CD4-positive, alpha-beta T cell treated with Interleukin-12 subunit alpha and Interleukin-12 subunit beta, for 1 hour (primary cell): ENCODE measurements at places on chromosomes 3 and 15.

GRCh38 chr15:95485367-95485766 is 845.1 kb upstream of the NR2F2 start:
- no peak for DNase-seq

DNA sequence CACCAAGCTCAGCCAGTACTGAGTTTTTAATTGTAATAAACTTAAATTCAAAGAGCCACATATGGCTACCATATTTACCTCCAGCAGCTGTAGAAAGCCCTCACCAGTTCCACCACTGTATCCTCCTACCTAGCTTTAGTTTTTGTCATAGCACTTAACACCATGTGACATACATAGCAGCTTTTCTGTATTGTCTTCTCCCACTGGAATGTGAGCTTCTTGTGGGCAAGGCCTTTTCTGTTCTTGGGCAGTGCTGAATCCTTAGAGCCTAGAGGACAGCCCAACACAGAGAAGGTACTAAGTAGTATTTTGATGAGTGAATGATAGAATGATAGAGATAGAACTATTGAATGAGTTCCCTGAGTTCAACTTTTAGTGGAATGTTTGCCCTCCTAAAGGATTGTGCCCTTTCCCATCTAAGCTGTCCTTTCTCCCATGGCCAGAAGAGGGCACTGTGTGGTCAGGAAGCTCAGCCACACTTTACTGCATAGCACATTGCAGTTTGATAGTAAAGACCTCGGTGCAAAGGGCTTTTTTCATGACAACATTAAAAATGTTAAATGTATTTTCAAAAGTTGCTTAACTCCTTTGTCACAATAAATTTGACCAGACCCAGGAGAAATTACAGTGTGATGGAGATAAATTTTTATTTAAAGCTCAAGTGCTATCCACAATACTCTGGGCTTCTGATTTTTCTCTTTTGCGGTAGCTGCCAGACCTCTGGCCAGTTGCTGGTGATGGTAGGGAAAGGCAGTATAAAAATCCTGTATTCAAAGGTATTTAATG is 115.8 kb downstream of the GHSR start:
- DNase-seq = peak; percentile 59

DNA sequence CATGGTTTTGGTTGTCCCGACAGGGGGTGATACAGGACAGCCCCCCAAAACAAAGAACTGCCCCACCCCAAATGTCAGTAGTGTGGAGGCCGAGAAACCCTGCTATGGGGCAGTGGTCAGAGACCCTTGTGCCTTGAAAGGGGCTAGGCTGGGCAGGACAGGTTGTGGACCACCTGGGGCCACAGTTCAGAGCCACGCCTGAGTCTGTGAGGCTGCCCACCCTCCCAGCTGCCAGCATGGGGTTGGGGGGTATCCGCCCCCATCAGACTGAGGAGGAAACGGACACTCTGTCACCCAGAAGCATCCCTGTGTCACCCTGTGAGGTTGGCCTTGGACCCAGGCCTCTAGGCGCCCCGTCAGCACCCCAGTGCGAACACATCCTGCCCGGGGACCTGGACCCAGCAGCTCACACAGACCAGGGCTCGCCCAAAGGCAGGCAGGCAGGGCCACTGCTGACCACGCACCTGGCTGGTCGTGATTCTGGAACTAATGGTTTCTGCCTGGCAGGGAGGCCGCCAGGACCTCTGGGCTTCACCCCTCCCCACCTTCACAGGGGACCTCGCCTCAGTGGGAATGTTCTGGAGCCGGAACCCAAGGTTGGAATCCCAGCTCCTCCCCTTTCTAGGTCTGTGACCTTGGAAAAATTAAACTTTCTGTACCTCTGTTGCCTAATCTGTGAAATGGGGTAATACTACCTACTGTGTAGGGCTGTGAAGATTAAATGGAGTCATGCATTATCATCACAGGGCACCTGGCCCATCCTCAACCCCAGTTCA is 1.4 kb downstream of the SLC41A3 start:
- no peak for DNase-seq

GRCh38 chr3:101851072-101851770 is 1.9 kb downstream of the NFKBIZ start:
- no peak for DNase-seq

- no peak for DNase-seq
Measured at GRCh38 chr3:133832802-133833144, 27.2 kb downstream of the SRPRB start.

DNA sequence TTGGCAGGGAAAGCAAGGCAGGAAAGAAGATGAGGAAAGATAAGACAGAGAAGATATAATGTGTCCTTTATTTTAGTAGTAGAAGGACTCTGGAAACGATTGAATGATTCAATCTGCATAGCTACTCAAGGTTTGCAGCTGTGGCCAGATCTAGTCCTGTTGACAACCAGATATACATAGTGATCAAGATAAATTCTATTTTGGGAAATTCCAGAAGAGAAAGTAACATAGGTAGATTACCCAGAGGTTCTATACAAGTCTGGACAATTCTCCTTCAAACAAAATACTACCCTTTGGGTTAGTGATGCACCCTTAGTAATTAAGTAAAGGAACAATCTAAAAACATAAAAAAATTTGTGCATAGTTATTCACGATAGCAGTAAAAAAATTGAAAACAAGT is 9.4 kb downstream of the TERC start:
- DNase-seq = no peak

GRCh38 chr3:173945170-173945569 is 547.6 kb downstream of the NLGN1 start:
- DNase-seq = no peak

DNA sequence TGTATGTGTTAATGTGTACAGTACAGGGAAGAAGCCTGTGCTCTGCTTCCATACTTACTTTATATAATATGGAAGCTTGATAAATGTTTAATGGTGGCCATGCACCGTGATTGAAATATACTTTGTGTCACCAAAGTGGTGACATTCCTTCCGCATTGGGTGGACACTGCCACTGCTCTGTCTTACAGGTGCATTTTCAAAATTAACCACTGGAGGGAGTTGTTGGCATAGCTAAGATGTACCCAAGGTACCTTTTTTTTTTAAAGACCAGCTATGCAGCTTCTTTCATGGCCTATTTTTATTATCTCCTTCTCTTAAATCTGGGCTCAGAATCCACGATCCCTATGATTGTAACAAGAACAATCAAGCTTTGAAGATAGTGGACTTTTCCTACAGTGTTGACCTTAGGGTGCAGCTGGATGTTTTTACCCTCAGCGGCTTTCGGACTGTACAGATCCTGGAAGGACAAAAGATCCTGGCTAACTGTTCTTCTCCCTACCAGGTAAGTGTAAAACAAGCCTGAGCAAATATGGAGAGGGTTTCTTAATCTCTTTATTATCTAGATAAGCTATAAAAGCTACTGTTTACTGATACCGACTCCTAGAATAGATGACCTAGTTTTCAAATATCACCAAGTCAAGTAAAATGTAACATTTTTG is 21.6 kb upstream of the PAK6 start:
- peak; percentile 81 for DNase-seq

DNA sequence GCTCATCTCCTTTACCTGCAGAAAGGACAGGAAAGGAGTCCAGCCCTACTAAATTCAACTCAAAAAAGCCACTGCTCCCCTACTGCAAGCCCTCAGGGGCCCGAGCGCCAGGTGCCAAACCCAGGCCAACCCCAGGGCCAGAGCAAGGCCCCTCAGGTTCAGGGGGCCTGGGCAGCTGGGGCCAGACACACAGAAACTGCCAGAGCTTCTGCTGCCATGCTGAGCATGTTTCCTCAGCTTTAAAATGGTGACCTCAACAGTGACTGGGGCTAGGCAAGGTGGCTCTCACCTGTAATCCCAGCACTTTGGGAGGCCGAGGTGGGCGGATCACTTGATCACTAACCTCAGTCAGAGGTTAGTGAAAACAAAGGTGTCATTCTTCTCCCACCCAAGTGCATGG is 38.8 kb downstream of the KLHL25 start:
- no peak for DNase-seq

GRCh38 chr3:195226900-195227447 is 44.0 kb downstream of the XXYLT1 start:
- DNase-seq = no peak

DNA sequence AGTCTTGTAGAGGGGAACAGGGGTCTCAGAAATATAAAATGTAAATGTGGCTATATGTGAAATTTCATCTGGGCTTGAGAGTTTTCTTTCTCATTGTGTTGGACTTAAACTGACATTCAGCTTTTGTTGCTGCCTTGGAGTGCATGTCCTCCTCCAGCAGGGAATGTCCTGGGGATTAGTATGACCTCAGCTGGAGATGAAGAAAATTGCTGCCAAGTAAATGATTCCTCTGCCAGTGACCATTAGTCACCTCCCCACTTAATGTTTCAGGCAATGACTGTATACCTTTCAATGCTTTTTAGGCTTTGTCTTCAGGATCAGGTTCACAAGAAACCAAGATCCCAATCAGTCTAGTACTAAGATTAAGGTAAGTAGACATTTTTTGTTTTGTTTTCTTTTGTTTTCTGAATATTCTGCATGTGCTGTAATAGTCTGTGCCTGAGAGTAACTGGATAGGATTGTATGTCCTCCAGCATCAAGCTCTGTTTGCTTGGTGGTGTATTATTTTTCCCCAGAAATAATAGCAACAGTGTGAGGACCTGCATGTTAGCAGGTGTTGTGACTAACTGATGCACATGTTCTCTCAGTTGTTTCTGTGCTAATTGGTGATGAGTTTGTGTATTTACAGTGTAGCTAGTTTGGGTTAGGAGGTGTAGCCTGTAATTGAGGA is 18.1 kb upstream of the SLC22A13 start:
- DNase-seq = no peak

DNA sequence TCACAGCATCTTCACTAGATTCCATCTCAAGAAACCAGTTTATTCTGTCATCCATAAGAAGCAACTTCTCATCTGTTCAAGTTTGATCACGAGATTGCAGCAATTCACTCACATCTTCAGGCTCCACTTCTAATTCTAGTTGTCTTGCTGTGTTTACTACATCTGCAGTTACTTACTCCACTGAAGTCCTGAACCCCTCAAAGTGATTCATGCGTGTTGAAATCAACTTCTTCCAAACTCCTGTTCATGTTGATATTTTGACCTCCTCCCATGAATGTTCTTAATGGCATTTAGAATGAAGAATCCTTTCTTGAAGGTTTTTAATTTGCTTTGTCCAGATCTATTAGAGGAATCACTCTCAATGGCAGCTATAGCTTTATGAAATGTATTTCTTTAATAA is 287.6 kb upstream of the TBL1XR1 start:
- no peak for DNase-seq

DNA sequence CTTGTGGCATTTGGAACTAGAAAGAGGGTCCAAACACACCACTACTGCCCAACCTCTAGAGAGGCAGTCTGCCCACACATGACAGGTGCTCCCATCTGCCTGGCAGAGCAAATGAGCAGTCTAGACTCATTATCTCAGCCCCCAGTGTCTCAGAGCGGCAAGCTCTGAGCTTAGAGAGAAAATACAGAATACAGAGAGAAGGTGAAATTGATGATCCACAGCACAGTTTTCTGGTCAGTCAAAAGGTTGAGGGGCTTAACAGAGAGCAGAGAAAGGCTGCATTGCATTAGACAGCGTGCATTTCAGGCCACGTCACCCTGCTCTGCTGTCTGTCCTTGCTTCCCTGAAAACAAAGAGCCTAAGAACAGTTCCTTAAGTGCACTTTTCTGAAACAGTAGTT is 135.1 kb downstream of the KCNMB2 start:
- DNase-seq = no peak

DNA sequence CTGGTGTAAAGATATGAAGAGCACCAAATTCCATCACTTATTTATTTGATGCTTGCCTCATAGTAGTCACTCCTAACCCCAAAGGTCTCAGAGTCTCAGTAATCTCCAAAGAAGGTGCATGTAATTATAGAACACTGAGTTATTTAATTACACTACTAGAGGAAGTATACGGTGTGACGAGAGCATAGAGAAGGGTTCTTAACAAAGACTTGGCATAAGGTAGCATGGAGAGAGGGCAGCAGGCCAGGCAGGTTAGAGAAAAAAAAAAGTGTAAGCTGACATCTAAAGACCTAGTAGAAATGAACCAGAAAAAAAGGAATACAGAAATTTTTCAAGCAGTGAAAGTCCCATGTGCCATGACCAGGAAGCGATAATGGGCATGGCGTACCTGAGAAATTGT is 213.3 kb upstream of the TGFBR2 start:
- DNase-seq = no peak

DNA sequence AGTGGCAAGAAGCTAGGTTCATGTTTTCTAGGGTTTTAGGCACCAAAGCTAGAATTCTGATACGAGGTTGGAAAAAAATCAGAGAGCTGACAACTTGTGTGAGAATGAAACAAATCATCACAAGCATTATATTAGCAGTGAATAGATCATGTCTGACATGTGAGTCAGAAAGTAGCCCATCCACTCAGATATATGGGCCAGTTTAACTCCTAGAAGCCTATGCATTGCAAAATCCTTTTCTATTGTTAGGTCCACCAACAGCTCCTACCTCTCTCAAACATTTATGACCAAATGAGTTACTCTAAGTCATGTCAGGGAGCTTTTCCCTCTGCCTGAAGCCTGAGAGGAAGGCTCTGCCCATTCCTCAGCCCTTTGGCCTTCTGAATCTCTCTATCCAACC is 44.0 kb downstream of the KBTBD12 start:
- no peak for DNase-seq

DNA sequence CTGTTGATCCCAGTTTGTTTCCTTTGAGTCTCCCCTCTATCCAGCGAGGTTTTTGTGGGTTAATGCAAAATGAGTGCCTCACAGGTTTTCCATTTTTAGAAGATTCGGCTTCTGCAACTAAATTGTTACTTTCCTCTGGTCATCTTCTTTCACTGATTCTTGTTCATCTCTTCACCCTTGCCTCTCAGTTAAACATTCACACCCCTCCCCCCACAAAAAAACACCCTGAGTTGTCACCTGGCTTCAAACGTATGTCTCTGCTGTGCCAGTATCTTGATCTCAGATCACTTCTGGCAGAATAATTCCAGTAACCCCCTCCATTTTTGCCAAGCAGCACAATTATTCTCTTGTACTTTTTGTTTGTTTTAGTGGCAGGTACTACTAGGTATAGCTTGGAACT is 12.3 kb upstream of the CLDN16 start:
- DNase-seq = no peak

- no peak for DNase-seq
Measured at GRCh38 chr15:59280855-59281254, 74.2 kb downstream of the LDHAL6B start.

GRCh38 chr15:95405447-95405846 is 925.1 kb upstream of the NR2F2 start:
- DNase-seq = no peak

DNA sequence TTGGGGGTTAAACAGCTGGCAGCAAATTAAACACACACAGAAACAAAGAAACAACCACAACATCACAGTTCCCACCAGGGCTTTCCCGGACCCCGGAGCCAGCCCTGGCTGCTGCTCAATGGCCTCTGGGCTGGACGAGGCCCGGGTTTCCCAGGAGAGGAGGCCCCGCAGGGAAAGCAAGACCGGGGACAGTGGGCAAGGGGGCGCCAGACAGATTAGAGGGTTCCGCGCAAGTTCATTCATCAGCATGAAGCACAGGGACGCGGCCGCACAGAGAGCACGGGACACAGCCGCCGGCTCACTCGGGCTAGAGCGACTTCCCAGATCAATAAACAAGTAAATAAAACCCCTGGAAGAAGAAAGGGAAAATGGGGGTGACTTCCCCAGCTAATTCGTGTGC is 66.4 kb upstream of the RPL32 start:
- DNase-seq = no peak

- DNase-seq = peak; percentile 93
Measured at GRCh38 chr15:76905013-76905839, at the start of gene SCAPER. SCAPER (minus strand) TSS chr15:76905340; CDS start chr15:76883817, 21,523 bp downstream.

- DNase-seq = no peak
Measured at GRCh38 chr3:37741644-37742043, 120.0 kb upstream of the CTDSPL start.
